Astrocyte of the hippocampus (primary cell): ENCODE measurements at places on chromosomes 4 and X.

DNA sequence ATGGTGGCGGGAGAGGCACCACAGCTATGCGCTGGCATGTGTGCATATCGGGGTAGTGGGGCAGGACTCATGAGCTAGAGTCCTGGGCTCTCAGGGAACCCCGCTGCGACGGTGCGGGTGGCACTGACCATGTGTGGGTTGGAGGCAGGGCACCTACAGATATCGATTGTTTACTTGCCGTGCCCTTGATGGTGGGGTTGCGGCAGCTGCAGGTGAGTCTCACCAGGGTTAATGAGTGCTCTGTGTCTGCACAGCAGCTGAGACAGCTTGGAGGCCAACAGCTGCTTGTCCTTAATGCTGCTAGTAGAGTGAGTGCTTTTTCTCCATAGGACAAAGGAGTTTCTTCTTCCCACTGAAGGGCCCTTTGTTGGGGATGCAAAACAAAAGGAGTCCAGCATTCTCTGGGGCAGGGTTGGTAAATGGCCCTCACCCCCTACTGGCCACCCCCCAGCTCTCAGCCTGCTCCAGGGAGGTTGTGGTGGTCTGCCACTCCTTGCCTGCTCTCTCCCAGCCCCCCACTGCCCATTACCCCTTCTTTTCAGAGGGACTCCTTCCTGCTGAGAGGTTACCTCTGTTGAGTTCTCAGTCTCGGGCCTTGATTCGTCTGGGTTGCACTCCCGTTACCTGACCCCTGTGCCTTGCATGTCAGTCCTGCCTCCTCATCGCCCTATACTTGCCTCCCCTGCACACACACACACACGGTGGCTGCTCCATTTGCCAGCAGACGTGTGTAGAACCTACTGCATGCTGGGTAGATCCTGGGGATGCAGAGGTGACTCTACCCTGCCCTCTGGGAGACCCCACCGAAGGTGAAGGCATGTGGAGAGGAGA, 52.8 kb downstream of the TBC1D14 start:
- DNase-seq: no peak

GRCh38 chr4:40214038-40214437, 17.2 kb downstream of the RHOH start:
- DNase-seq: no peak

- DNase-seq: no peak
These were observed 1324.2 kb downstream of the RPA4 start for GRCh38 chrX:98207947-98208346.

DNA sequence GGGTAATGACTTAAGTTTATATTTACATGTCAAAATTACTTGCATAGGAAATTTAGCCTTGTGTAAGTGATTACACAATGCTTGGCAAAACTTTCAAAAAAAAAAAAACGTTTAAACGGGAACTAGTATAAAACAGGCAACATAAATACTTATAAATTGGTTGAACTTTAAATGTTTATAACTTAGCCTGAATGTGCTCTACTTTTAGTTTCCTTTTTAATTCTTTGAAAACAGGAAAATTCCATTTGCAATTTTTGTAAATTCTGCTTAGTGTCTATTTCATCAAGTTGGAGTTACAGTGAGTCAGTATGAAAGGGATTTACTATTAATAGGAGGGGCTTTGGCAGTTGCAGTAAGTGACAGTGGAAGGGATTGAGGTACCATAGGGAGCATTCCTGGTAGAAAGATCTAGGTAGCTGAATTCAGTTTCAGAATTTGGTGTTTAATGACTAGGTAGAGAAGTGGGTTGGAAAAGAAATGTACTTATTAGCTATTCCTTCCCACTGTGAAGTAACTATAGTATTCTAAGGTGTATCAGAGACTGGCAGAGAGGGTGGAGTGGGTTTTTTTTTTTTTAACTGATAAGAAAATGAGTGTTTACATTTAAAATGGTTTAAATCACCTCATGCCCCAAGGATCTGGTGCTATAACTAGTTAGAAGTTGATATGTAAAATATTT, 2.8 kb downstream of the STAG2 start:
- peak; percentile 16 for DNase-seq

DNA sequence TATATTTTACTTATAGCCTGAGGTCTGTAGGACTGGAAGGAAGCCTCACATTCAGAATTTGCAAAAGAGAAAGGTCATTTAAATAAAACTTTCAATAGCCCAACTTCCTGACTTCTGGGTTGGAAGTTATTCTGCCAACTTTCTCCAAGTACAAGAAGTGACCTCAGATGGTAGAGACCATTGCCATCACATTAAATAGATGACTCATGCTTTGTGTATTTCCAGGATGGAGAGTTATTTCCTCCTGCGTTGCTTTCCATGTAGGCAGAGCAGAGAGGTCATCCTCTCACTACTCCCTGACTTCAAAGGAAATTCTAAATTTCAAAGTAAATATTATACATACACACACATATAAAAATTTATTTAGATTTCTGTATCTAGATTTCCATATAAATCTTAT, 73.0 kb upstream of the NR3C2 start:
- peak; percentile 14 for DNase-seq

DNA sequence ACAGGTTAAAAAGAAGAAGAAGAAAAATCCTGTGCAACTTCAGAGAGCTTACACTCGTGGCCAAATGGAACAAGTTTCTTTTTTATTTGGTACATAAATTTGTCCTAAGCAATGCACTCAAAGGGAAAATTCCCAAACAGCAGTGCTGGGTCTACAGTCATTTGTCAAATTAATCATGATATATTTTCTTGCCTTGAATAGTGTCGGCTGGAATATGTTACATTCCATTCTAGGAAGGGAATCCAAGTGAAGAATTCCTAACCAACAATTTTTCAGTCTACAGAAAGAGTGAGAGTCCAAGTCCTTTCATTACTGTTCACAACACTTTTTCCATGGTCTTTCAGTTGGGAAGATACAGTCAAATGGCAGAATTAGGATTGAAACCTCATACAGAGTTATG, 63.9 kb downstream of the HAND2 start:
- peak; percentile 61 for DNase-seq

- DNase-seq: no peak
These were observed 79.7 kb upstream of the PRPS2 start for GRCh38 chrX:12711435-12712040.

DNA sequence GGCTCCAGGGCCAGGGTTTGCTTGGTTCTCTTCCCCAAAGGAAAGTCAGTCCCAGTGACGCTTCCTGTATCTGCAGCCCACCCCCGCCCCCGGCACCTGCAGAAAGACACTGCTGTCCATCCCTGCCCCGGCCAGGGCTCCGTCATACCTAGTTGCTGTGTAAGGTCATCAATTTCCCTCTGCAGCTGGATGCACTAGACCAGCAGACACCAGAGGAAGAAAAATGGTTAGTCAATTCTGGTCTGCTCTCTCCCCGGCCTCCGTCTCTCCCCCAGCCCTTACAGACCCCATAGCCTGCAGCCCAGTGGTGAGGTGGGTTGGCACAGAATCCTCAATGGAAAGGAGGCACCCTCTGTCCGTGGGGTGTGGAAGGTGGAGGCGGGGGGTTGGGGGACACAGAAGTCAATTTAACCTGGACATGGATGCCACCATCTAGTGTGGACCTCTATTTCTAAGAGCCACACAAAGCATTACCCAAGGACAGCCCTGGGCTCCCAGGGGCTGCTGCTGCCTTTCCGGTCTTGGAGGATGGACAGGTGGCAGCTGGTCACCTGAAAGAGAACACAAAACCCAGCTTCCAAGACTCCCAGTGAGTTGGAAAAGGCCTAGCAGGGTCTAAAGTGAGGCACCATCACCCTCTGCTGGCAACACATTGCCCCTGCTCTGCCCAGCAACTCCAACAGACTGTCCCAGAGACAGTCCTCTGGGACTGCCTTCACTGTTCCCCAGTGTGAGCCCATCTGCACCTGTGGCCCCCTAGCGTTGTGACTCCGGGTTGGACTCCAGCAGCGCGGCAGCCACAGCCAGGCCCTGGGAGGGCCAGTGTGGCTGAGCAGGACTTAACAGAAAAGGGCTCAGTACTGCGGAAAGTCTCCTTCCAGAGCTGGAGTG, 40.2 kb upstream of the NHSL2 start:
- DNase-seq: peak; percentile 27

DNA sequence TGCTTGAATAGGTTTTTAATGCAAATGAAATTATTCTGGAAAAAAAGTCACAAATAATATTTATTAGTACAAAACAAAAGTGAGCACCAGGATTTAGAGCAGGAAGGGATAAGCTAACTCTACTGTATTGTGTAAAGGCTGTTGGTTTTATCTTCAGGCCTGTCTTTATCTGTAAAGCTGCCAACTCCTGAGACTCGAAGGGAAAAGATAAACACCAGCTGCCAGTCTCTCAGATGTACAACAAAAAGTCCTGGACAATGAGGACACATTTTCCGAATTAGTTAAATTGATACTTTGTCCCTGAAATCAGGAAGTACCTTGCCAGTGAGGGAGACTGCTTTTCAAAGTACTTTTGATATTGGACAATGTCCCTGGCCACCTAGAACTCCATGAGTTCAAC, 8.8 kb downstream of the DDX60 start:
- DNase-seq: no peak

GRCh38 chr4:7701866-7702649, 237.6 kb downstream of the AFAP1 start:
- no peak for DNase-seq

DNA sequence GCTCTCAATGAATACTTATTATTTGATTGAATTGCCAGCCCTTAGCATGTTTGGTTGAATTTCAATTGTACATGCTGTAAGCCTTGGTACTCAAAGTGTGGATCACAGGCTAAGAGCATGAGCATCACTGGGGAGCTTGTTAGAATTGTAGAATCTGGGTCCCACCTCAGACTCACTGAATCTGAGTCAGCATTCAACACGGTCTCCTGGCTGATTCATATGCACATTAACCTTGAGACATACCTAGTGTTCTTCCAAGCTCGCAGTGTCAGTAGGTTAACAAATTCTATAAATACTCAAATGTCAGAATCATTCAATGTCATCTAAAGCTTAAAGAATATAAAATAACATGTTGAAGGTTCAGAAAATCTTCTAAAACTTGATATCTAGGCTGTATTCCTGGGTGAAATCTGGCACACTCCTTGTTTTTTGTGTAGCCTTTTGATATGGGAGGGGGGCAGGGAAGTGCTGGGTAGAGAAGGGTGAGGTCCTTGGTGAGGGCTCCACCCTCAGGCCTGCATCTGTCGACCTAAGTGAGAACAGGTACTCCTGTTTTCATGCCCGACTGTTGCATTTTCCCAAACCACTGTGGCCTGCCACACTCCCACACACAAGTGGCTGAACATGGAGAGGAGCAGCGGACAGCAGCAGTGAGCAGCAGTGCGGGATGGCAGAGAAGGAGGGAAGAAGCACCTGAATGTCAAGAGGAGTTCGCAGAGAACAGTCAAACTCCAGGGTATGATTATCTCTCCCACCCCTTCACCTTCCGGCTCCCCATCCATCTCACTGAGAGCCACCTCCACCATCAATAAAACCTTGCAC, 529.6 kb upstream of the IGFBP7 start:
- no peak for DNase-seq

DNA sequence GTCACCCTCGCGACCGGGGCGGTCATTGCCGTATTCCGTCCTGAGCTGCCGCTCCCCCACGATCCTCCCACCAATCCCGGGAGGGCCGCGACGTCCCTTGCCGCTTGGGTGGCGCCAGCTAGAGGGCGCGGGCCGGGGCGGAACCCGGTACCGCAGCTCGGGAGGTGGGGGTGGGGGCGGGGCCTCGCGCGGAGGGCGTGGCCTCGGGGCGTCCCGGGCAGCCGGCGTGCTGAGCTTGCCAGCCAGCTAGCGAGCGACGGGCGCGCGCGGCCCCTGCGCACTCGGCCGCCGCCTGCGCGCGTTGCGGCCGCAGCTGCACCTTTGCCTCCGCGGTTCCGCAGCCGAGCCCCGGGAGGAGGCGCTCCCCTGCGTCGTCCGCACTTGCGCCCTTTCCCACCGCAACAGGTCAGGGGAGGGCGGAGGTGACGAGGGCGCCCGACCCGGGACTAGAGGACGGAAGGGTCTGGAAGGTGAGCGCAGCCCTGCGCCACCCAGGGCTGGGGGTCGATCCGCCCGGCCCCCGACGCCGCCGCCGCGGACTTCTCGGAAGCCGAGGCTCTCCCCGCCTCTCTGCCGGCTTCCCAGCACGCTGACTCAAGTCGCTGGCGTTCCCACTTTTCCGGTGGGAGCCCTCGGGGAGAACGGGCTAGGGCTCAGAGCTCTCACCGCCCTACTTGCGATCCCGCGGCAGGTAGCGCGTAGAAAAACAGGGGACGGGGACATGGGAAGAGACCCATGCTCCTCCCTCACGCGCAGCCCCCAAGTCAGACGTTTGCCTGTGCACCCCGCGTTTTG, at the start of gene AFF1:
Gene AFF1 (plus strand): TSS at position 241 of the 795 bp plus-strand sequence. CDS start 13,523 bp downstream, outside the sequence.
- peak; percentile 97 for DNase-seq

DNA sequence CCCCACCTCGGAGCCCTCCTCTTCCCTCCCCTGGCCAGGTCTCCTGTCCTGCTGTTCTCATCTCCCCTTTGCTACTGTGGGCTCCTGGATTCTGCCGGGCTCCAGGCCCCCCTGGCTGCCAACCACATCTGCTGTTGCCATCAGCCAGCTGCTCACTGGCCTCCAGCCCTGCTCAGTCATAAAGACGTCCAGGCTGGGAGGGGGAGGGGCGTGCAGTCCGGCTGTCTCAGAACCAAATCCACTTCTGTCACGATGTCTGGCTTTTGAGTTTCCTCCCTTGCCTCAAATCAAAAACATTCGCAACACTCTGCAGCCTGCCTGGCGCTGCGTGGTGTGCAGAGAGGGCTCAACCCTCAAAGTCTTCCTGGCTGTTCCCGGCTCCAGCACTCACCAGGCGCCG, 7.1 kb downstream of the RASL11B start:
- no peak for DNase-seq

- DNase-seq: no peak
These were observed 97.9 kb upstream of the PDHA1 start for GRCh38 chrX:19245711-19246269.

DNA sequence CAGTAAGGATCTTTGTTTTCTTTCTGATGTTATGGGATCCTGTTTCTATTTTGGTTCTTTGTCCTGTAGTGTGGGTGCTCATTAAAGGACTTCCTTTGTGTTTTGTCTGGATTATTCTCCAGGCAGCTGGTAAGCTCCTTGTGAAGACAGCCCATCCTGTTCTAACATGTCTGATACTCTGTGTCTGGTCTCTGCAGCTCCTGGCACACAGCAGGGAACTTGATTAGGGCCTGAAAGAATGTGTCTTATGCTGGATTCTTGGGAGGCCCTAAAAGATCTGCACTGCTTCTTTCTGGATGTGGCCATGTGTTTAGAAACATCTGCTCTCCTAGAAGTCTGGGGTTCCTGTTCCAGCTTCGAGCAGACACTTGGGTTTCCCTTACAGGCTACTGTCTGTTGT, 38.1 kb upstream of the ATXN3L start:
- DNase-seq: no peak
